ENCODE measurements at places on chromosomes 3 and 15.

- no peak for DNase-seq
These were observed 2.4 kb downstream of the CRELD1 start for GRCh38 chr3:9935966-9936510.

GRCh38 chr15:92733934-92734521 lies 78.5 kb upstream of the FAM174B start:
- DNase-seq, result peak; percentile 48

- DNase-seq, result no peak
These were observed 99.8 kb upstream of the PRR20G start for GRCh38 chr3:127387556-127388153.

GRCh38 chr3:176741664-176742047 lies 455.6 kb downstream of the TBL1XR1 start:
- DNase-seq, result no peak

GRCh38 chr3:47197287-47197686 lies 33.4 kb upstream of the SETD2 start:
- no peak for DNase-seq

DNA sequence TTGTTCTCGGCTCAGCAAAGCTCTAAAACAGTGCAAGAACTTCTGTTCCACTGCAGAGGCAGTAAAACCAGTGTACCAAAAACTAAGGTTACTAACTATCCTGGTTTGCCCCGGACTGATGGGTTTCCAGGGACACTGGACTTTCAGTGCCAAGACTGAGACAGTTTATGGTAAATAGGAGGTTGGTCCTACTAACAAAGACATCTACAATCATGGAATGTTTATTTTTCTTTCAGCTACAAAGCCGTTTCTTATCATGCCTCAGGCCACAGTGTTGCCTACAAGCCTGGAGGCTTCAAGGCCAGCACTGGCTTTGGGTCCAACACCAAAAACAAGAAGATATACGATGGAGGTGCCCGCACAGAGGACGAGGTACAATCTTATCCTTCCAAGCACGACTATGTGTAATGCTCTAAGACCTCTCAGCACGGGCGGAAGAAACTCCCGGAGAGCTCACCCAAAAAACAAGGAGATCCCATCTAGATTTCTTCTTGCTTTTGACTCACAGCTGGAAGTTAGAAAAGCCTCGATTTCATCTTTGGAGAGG lies 20.8 kb downstream of the CLDN18 start:
- no peak for DNase-seq
